ENCODE measurements at places on chromosomes 11 and 22. TPM values are rescaled to one million over a fixed set of nuclear protein-coding genes. Genes with fewer than 3 reads are reported as not detected.

- no peak overlapping the region for H3K4me3 ChIP-seq
- H3K27me3 ChIP-seq: no peaks in the 10 kb centered on the region
Observed at GRCh38 chr11:69473276-69473845, 8.1 kb upstream of the LINC01488 start.

- H3K36me3 ChIP-seq: peaks cover 5% of the 10 kb centered on the region
- H3K4me1 ChIP-seq: peaks cover 6% of the 10 kb centered on the region
- H3K27ac ChIP-seq: no peak overlapping the region
- no peak overlapping the region for H3K4me3 ChIP-seq
Observed at GRCh38 chr22:46001046-46001425, 24.1 kb upstream of the WNT7B start.

GRCh38 chr22:38213319-38213989, 11.7 kb downstream of the MAFF start:
- H3K27ac ChIP-seq: peak overlapping the region; percentile 50
- H3K4me1 ChIP-seq: peaks cover 38% of the 10 kb centered on the region
- DNase-seq: no peak
- H3K27me3 ChIP-seq: no peaks in the 10 kb centered on the region
- H3K36me3 ChIP-seq: peaks cover 99% of the 10 kb centered on the region
- H3K4me3 ChIP-seq: no peak overlapping the region

The OR52N4 gene
- total RNA-seq: not detected

The SCARF2 gene
- 0.68 TPM for total RNA-seq

The OR2AT4 gene
- total RNA-seq: not detected

The RPS13 gene
- 711 TPM for total RNA-seq
